ENCODE measurements at places on chromosomes 4 and X. TPM values are rescaled to one million over a fixed set of nuclear protein-coding genes. Genes with fewer than 3 reads are reported as not detected.
A peak's percentile ranks its signal among the peaks of the same experiment; 100 is the strongest.

DNA sequence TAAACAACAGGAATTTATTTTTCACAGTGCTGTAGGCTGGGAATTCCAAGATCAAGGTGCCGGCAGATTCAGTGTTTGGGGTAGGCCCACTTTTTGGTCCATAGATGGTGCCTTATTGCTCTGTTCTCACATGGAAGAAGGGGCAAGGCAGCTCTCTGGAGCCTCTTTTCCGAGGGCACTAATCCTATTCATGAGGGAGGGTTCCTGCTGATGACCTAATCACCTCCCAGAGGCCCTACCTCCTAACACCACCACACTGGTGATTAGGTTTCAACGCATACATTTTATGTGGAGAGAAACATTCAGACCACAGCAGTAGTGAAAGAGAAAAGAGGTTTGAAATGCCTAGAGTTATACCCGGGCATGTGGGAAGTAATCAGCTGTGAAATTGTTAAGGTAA, 1.4 kb upstream of the POLA1 start:
- H3K27ac ChIP-seq = no peak overlapping the region
- H3K36me3 ChIP-seq = no peaks in the 10 kb centered on the region
- H3K4me3 ChIP-seq = no peak overlapping the region

- H3K4me3 ChIP-seq = no peak overlapping the region
- no peaks in the 10 kb centered on the region for H3K36me3 ChIP-seq
- no peaks in the 10 kb centered on the region for H3K4me1 ChIP-seq
- DNase-seq = peak; percentile 63
- H3K27ac ChIP-seq = no peak overlapping the region
These were observed 32.7 kb downstream of the CPLX1 start for GRCh38 chr4:793093-793861.

Gene ARHGAP24
- total RNA-seq = 16.8 TPM

DNA sequence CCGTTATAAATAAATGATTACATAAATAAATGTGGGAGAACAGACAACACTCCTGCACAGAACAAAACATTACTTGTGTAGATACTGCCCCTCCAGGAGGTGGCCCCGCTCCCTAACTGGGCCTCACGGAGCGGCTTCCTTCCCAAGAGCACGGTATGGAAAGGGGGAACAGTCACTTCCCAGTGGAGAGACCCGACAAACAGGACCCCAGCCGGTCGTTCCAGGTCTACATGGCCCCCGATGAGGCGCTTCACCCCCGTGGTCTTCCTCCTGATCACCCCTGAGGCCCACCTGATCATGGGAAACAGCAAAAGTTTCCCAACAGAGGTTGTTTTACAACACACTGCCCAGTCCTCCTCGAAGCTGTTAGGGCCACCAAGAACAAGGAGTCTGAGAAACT, 6.6 kb upstream of the SLC6A8 start:
- H3K27me3 ChIP-seq = no peaks in the 10 kb centered on the region
- no peak for DNase-seq
- H3K4me1 ChIP-seq = no peaks in the 10 kb centered on the region
- H3K36me3 ChIP-seq = no peaks in the 10 kb centered on the region

Gene KDM6A
- 15.9 TPM for total RNA-seq

Gene CENPVL2
- total RNA-seq = not detected

- no peaks in the 10 kb centered on the region for H3K36me3 ChIP-seq
- DNase-seq = no peak
- no peak overlapping the region for H3K4me3 ChIP-seq
- no peaks in the 10 kb centered on the region for H3K4me1 ChIP-seq
These were observed 279.8 kb upstream of the BOD1L1 start for GRCh38 chr4:13907255-13907751.

Gene APBB2
- total RNA-seq = 11.0 TPM

DNA sequence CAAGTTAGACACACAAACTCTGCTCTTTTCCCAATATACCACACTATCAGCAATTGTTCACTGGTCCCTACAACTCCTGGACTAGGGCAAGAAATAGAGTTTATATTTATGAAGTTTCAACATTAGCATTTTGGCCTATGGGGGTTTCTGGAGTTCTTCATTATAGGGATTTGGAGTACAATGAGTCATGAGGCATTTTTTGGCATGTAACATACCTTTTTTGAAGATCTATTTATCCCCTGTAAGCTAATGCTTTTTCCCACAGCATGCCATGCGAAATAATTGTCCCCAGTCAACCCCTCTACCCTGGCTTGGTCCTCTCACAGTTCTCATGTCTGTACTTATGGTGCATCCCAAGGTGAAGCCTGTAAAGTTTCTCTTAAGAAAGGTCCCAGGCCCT, 36.7 kb upstream of the EDA2R start:
- no peaks in the 10 kb centered on the region for H3K4me1 ChIP-seq
- H3K36me3 ChIP-seq = no peaks in the 10 kb centered on the region
- no peak for DNase-seq
- H3K27ac ChIP-seq = no peak overlapping the region

DNA sequence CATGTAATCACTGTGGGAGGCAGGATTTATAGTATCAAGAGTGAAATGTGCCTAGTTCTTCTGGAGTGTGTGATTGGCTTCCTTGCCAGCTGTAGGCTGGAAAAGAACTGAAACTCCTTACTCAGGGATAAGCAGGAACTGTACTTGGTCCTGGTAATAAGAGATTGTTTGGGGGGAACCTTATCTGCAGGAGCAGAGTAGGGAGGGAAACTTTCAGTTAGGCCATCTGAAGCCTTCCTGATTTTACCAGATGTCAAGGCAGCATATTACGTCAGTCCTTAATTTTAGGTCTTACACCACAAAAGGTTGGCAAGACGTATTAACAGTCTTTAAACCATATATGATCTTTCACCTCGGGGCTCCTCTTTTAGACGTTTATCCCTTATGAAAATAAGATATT, 231.5 kb upstream of the FMR1 start:
- no peaks in the 10 kb centered on the region for H3K27me3 ChIP-seq
- no peaks in the 10 kb centered on the region for H3K36me3 ChIP-seq
- no peak for DNase-seq
- H3K4me3 ChIP-seq = no peak overlapping the region

Gene CT45A10
- not detected for total RNA-seq

DNA sequence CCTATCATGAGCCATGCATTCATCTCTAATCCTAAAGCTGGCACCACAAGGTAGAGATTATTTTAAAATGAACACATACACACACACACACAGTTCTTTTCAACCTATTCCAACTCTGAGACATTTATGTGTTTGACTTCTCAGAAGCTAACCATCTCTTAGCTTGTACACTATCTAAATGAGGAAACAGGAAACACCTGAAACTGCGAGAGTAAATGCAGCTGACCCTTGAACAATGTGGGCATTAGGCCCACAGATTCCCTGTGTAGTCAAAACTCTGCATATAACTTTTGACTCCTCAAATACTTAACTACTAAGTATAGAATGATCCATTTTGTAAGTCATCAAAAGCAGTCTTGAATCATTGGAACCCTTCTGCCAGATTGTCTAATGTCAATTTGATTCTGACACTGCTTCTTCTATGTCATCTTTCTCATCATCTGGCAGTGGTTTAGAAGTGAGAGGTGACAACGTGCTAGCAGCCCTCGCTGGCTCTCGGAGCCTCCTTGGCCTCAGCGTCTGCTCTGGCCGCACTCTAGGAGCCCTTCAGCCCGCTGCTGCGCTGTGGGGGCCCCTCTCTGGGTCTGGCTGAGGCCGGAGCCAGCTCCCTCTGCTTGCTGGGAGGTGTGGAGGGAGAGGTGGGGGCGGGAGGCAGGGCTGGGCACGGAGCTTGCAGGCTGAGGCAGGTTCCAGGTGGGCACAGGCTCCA, 21.4 kb upstream of the IL15 start:
- no peaks in the 10 kb centered on the region for H3K27me3 ChIP-seq
- DNase-seq = no peak
- H3K27ac ChIP-seq = no peak overlapping the region
- no peaks in the 10 kb centered on the region for H3K4me1 ChIP-seq
- H3K36me3 ChIP-seq = no peaks in the 10 kb centered on the region

Gene TMPRSS11D
- total RNA-seq = not detected

DNA sequence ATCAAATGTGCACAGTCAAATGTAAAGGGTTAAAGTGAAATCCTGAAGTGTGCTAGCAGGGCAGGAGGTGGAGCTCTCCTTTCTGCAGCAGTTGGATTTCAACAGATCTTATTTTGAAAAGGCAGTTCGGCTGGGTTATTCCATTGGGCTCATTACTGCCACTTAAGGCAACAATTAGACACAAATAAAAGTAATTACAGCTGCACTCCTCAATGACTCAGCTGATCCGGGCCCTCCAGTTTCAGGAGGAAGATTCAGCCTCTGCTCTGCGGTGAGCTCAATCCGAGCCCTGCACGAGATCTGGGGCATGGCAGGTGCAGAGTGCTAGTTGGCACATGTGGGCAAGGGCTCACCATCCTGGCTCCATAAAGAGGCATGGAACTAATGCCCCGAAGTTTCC, 85.4 kb downstream of the PHKA2 start:
- DNase-seq = no peak
- H3K27ac ChIP-seq = no peak overlapping the region
- no peaks in the 10 kb centered on the region for H3K36me3 ChIP-seq
- H3K4me1 ChIP-seq = no peaks in the 10 kb centered on the region

DNA sequence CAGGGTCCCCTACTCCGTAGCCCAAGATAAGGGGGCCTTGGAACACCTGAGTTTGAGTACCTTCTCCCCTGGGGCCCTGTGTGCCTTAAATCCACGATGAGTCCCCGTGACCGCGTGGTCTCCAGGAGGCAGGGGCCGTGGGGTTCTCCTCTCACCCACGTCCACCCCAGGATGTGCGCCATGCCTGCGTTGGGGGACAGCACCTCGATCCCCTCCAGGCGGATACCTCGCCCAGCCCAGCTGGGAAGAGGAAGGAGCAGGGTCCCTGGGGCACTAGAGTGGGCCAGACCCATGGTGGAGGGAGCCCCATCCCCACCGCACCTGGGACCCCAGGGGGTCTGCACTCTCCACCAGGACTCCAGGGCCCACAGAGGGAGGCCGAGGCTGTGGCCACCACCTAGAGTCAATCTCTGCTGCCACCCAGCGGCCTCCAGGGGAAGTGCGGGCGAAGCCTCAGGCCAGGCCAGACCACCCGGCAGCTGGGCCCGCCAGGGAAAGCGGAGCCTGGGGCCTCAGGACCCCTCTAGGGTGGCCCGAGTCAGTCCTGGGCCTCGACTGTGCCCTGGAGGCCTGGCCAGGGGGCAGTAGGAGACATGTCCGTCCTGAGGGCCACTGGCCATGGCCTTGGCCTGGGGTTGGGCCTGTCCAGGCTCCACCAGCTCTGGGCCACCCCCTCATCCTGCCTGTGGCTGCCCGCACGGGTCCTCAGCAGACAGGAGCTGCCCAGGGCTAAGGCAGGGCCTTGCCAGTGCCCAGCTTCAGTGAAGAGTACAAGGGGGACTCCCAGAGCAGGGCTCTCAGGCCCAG, 55.0 kb downstream of the FAM53A start:
- no peaks in the 10 kb centered on the region for H3K4me1 ChIP-seq
- no peaks in the 10 kb centered on the region for H3K36me3 ChIP-seq
- DNase-seq = peak; percentile 88
- no peaks in the 10 kb centered on the region for H3K27me3 ChIP-seq

Gene GPR143
- 1.7 TPM for total RNA-seq

DNA sequence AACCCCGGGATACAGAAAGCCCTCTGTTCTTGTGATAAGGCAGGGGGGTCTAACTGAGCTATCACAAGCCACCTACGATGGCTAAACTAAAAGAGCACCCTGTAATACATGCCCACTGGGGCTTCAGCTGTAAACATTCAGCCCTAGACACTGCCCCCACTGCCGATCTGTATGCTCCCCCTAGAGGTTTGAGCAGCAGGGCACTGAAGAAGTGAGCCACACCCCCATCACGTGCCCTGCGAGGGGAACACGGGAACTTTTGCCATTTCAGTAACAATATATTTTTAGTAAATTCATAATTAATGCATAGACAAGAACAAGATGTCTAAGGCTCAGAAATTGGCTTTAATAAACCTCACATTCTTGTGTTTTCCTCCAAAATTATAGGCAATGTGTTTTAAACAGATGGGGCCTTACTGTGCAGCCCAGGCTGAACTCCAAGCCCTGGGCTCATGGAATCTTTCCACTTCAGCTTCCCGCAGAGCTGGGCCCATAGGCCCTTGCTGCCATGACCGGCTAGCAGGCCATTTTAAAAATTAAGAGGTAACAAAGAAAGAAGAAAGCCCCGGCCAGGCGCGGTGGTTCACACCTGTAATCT, 235.3 kb upstream of the SFRP2 start:
- no peak overlapping the region for H3K27ac ChIP-seq
- no peak overlapping the region for H3K4me3 ChIP-seq
- H3K27me3 ChIP-seq = no peaks in the 10 kb centered on the region
- no peaks in the 10 kb centered on the region for H3K36me3 ChIP-seq
- H3K4me1 ChIP-seq = no peaks in the 10 kb centered on the region

Gene DOK7
- 2.8 TPM for total RNA-seq

Gene ZNF275
- 9.9 TPM for total RNA-seq

- no peak overlapping the region for H3K27ac ChIP-seq
- H3K4me3 ChIP-seq = no peak overlapping the region
- H3K36me3 ChIP-seq = no peaks in the 10 kb centered on the region
- peak; percentile 30 for DNase-seq
- H3K4me1 ChIP-seq = no peaks in the 10 kb centered on the region
These were observed 194.8 kb downstream of the CHRDL1 start for GRCh38 chrX:110600745-110601310.

All from pancreas (tissue), 10 donors.